DMS79 (cell line): ENCODE measurements at places on chromosomes 3 and 15.

GRCh38 chr3:115098354-115099073, 48.6 kb downstream of the ZBTB20 start:
- DNase-seq: no peak

GRCh38 chr3:52321481-52321880, 5.4 kb downstream of the DNAH1 start:
- no peak for DNase-seq

- DNase-seq: no peak
Measured at GRCh38 chr3:110479731-110480130, 591.9 kb upstream of the NECTIN3 start.

DNA sequence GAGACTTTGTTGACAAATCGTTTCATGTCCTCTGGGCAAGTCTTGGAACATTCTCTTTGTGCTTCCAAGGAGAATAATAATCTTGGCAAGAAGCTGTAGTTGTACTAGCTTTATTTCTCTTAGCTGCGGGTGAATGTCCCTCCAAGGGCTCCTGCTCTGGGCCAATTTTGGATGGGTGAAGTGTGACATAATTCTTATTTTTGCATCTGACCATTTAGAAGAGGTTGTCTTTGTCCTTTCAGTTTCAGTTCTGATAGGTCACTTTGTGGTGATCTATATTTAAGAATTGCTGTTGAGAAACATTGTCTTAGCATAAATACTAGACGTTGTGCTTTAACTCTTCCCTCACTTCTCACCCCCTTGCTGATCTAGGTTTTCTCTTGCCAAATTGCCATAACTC, 164.8 kb upstream of the RORA start:
- DNase-seq: no peak

DNA sequence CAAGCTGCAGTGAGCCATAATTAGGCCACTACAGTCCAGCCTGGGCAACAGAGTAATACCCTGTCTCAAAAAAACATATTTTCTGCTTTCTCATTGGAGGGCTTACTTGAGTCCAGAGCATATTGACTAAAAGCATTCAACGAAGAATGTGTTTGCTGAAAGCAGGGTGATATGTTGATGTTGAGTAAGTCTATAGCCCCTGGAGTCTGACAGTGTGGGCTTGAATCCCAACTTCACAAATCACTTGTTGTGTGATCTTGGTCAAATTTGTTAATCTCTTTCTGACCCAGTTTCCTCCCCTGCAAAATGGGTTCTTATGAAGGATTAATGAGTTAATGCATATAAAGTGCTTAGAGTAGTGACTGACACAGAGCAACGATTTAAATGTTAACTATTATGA, 403.9 kb downstream of the MECOM start:
- DNase-seq: no peak

DNA sequence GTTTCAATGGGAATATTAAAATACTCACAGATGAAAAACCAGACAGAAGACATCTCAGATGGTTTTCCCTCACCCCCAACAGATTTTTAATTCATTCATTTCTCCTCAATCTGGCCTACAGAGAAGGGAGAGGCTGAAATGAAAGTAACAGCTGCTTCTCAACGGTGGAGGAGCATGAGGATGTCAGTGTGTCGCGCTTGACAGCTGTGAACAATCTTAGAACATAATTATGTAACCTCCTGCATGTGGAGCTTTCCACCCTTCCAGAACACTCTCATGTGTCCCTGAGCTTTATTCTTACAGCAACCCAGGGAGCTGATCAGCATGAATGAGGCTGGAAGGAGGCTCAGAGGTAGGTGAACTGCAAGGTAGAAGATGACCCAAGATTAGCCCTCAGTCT, 52.7 kb downstream of the MB21D2 start:
- DNase-seq: no peak

GRCh38 chr15:48395521-48396011, 64.3 kb downstream of the DUT start:
- no peak for DNase-seq
